ENCODE measurements at places on chromosomes 7 and 10. TPM values are rescaled to one million over a fixed set of nuclear protein-coding genes. Genes with fewer than 3 reads are reported as not detected.

The GTF2IRD1 gene
- total RNA-seq, result 19.2 TPM

The GALNT17 gene
- total RNA-seq, result 26.5 TPM

The STOX1 gene
- total RNA-seq, result 9.0 TPM

The POU6F2 gene
- total RNA-seq, result 3.3 TPM

The CHAT gene
- not detected for total RNA-seq

The RAB11FIP2 gene
- 46.9 TPM for total RNA-seq

The EPHA1 gene
- 0.41 TPM for total RNA-seq

The ZNF680 gene
- 59.1 TPM for total RNA-seq

The FGL2 gene
- total RNA-seq, result 2.9 TPM

The CNPY4 gene
- 17.1 TPM for total RNA-seq

The CCDC136 gene
- total RNA-seq, result 38.3 TPM

The VWDE gene
- 1.2 TPM for total RNA-seq

The GJD4 gene
- not detected for total RNA-seq

The FXYD4 gene
- total RNA-seq, result not detected

The VAX1 gene
- 1.2 TPM for total RNA-seq

The PGAM2 gene
- total RNA-seq, result 4.5 TPM

The ZNF488 gene
- total RNA-seq, result 0.41 TPM

The MUC12 gene
- 0.41 TPM for total RNA-seq

The DGKI gene
- 98.6 TPM for total RNA-seq

The ZWINT gene
- 5.7 TPM for total RNA-seq

The AKR1C1 gene
- total RNA-seq, result 30.2 TPM

The FGFBP3 gene
- 18.3 TPM for total RNA-seq

The JCAD gene
- total RNA-seq, result 10.2 TPM

The RHOBTB1 gene
- total RNA-seq, result 30.2 TPM

The CLDN3 gene
- total RNA-seq, result not detected

The DYNC1I1 gene
- 157 TPM for total RNA-seq

The KCNH2 gene
- 6.1 TPM for total RNA-seq

The ELOVL3 gene
- total RNA-seq, result not detected

The RBM20 gene
- total RNA-seq, result 0.41 TPM

The SPDYE1 gene
- total RNA-seq, result not detected

The ITPRID1 gene
- 1.2 TPM for total RNA-seq

The MSMB gene
- not detected for total RNA-seq

The TRPV5 gene
- not detected for total RNA-seq

The ZNF479 gene
- total RNA-seq, result not detected

The LIPF gene
- total RNA-seq, result not detected

The ALOX5 gene
- 1.2 TPM for total RNA-seq

The OR2A12 gene
- total RNA-seq, result not detected

The STYXL1 gene
- total RNA-seq, result 16.3 TPM

The SLIT1 gene
- total RNA-seq, result 48.9 TPM

The LHPP gene
- total RNA-seq, result 16.3 TPM

The GRID2IP gene
- 0.41 TPM for total RNA-seq

The WNT2 gene
- 0.41 TPM for total RNA-seq

All from frontal cortex (tissue), 4 donors.